ENCODE measurements at places on chromosomes 5 and 9.

DNA sequence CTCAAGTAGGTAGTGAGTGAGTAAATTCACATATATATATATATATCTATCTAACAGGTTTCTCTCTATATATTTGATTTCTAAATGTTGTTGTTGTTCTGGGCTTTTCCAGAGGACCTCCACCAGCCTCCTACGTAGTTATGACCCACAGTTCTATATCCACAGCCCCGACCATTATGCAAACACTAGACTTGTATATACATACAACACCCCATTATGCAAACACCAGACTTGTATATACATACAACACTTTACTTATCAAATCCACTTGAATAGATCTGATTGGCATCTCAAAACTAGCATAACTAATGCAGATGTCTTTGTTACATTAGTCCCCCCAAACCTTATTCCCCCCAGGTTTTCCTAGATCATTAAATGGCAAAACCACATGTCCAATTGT lies 108.7 kb downstream of the JAKMIP2 start:
- no peak for DNase-seq

- DNase-seq: peak; percentile 21
Observed at GRCh38 chr9:93826209-93826608, 128.9 kb downstream of the BARX1 start.

- no peak for DNase-seq
Observed at GRCh38 chr9:87346061-87346665, 151.5 kb upstream of the DAPK1 start.

GRCh38 chr9:94783102-94783682 lies 56.7 kb downstream of the AOPEP start:
- no peak for DNase-seq

DNA sequence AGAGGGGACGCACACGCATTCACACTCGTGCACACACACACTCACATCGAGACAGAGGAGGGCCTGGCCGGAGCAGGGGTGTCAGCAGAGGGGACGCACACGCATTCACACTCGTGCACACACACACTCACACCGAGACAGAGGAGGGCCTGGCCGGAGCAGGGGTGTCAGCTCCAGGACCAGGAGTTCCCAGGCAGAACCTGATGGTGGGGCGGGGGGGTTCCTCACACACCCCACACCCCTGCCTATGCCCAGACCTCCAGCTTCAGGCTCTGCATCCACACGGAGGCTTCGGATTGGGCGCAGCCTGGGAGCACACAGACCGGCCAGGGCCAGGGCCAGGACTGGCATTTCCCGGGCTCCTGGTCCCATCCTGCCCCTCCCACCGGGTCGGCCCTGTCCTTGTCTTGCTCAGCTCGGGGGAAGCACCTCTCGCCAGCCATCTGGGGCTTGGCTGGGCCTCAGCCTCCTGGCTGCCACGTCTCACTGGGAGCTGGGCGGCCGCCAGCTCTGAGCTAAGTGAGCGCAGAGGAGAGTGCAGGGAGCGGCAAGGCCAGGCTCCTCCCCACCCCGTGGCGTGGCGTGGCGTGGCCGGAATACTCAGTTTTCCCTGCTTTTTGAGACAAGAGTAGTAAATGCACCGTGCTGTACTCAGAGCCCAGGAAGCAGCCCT lies 31.3 kb downstream of the ADAMTS2 start:
- DNase-seq: no peak

DNA sequence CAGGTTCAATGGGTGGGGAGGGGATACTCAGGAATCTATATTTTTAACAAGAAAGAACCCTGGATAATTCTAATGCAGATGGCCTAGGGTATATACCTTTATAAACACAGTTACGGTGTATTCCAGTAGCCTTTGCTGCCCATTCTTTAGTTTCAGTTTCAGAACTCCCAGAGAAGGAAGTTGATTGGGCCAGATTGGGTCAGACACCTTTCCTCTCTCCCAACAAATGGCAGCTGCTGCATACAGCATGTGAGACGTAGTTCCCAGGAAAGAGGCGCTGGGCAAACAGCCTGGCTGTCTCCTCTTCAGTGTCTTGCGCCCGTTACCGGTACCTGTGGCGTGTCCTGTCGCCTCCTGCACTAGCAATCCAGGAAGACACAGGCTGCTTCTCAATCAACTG lies 20.4 kb downstream of the ACO1 start:
- DNase-seq: no peak

- no peak for DNase-seq
Observed at GRCh38 chr5:139670369-139671095, 22.4 kb downstream of the CXXC5 start.

GRCh38 chr5:94423411-94423810 lies 195.0 kb downstream of the KIAA0825 start:
- DNase-seq: no peak

DNA sequence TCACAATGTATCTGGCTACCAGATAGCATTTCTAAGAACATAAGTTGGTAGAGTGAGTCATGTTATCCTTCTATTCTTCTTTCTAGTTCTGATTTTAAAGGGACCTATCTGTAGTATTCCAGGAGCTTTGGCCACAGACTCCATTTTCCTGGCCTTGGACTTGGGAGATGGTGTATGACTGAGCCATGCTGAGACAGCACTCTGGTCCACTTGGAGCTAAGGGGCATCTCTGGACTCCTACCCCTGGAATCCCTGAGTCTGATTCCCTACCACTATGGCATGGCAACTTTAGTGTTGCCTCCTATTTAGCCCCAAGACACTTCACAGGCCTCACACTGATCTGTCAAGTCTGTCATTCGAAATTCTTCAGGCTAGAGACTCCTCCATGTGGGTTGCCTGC lies 58.8 kb downstream of the BAAT start:
- DNase-seq: no peak

DNA sequence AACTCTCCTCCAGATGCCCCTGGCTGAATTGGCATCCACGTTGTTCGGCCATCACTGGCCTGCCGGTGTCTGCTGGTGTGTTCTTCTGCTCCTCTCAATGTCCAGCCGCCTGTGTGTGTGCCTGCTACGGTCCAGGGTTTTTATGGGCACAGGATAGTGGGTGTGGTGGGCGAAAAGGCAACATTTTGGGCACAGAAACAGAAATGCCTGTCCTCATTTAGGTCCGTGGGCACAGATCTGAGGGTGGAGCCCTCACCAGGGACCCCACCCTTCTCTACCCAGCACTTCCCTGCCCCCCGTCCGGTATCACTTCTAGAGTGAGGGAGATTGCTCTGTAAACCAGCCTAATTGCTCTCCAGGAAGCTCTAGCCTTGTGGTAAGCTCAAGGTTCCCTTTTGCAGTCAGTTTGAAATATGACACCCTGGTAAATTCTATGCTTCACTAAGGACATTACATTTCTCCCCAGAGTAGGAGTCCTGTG lies 410.1 kb downstream of the MAT2B start:
- DNase-seq: no peak

DNA sequence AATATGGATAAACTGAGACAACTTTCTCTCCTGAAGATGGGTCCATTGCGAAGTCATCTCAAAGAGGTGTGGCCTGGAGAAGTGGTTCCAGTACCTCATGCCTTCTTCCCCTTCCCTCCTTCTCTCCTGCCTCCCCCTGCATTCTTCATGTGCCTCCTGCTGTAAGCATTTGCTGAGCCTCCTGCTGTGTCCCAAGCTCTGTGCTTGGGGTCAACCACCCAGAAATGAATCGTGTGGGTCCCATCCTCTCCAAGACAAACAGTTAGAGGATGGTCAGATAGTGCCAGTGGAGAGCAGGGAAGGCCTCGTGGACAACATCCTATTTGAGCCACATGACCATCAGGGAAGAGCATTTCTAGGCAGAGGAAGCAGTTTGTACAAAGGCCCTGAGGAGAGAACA lies 53.5 kb downstream of the KCNIP1 start:
- DNase-seq: no peak

DNA sequence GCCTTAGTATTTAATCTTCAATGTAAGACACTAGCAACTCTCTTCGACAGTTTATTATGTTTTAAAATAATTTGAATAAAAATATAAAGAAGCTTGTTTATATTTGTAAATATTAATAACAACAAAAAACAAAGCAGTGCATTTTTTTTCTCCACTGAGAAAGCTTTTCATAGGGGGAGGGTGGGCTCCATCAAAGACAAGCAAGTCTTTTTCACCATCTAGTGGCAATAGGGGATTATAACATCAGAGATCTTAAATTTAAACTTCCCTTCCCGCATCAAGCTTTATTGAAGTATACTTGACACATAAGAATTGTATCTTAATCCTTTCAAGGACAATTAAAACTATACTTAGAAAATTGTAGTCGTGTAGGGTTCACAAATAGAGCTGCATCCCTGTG lies 9.3 kb upstream of the OR13F1 start:
- no peak for DNase-seq

- DNase-seq: no peak
Observed at GRCh38 chr9:35990155-35990554, 32.2 kb upstream of the OR2S2 start.

- no peak for DNase-seq
Observed at GRCh38 chr5:173671121-173671949, 54.9 kb upstream of the BOD1 start.

- no peak for DNase-seq
Observed at GRCh38 chr5:133323494-133324457, 272.0 kb downstream of the HSPA4 start.

DNA sequence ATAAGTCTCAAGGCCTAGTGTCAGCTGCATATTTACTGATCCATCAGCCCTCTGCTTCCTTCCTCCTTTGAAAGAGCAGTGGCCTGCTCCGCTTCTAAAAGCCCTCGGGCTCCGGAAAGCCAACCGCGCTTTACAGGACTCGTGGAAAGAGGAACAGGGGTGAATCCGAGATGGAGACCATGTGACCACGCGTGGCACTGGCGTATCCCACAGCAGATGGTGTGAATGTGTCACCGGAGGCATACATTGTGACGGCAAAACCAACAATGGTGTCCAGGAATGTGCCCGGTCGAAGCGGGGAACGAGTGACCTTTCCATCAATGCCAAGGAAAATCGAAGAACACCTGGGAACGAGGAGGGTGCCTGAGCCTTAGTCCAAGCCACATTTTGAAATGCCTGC lies 484.6 kb downstream of the SPATA31A7 start:
- DNase-seq: no peak

DNA sequence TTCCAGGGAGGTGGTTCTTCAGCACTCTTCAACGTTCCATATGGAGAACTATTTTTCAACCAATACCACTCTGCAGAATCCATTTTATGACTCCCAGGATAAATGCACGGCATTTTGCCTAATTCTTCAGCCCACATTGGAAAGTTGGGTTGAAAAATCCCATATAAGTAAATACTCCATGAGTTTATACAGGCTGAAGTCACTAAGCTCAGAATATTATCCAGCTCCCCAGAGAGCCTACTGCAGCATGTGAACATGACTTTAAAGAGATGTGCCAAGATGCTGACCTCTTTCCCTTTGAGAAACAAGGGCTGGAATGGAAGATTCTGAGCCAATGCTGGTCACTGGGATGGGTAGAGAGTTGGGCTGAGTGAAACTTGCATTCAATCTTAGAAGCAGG lies 111.9 kb upstream of the SLIT3 start:
- DNase-seq: no peak

GRCh38 chr5:179436321-179437122 lies 91.3 kb upstream of the ADAMTS2 start:
- no peak for DNase-seq

DNA sequence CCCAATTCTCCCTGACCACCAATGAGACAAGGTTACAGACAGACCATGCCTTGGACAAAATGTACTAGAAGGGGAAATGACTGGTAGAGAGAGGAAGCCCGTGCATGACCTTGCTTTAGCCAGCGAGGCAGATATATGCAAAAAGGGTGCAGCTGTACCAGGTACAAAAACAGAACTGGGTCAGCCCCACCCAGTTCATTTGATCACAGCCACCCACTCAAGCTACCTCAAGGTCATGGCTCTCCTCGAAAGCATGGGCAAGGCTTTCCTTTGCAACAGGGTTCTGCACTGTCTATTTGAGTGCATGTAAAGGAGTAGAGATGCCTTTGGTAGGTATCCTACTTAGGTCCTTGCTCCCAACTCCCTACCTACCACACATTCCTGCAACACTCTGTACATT lies 33.3 kb downstream of the TLE1 start:
- DNase-seq: no peak

DNA sequence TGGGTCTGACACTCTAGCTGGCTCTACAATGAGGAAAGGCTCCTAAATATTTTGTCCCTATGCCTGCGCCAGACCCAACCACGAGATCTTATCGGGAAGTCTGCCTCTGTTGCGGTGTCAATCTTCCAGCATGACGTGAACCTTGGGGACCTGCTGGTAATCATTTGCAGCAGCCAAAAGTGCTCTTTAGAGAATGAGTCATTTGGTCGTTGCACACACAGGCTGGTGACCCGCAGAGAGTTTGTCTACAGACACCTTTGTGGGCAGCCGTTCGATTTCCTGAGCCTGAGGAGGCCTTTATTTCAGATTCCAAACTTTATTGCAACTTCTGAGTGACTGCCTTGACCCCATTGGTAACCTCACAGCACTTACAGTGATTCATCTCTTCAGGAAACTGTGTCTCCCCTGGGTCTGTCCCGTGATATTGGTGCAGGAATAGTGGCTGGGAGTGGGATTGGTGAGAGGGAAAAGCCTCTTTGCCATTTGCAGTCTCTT lies 326.1 kb downstream of the NSG2 start:
- DNase-seq: no peak

- DNase-seq: no peak
Observed at GRCh38 chr9:113298924-113299770, 4.0 kb downstream of the RNF183 start.

GRCh38 chr5:159050316-159051143 lies 49.2 kb downstream of the EBF1 start:
- no peak for DNase-seq

GRCh38 chr9:125743682-125744428 lies 3.3 kb upstream of the PBX3 start:
- no peak for DNase-seq

DNA sequence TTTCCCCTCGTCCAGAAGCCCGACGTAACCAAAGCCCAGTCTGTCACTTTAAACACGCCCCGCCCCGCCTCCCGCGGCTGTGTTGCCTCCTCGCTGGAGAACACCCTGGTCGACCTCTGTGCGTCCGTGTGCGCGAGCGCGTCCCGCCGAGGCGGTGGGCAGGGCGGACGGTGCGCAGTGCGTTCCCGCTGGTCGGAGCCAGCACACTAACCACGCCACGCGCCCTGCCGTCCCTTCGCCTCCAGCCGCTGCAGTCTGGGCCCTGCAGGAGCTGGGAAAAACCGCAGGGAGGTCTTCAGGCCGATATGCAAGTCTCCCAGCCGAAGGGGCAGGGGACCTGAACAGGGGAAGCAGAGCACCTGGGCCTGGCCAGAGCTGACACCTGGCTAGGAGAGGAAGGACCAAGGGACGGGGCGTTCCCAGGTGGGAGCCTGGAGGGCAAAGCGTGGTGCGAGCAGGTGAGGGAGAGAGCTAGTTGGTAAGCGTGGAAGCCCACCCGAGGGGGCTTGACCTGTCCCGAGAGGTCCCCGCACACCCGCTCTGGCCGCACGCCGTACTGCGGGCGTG lies 1.3 kb upstream of the PHPT1 start:
- DNase-seq: peak; percentile 61

DNA sequence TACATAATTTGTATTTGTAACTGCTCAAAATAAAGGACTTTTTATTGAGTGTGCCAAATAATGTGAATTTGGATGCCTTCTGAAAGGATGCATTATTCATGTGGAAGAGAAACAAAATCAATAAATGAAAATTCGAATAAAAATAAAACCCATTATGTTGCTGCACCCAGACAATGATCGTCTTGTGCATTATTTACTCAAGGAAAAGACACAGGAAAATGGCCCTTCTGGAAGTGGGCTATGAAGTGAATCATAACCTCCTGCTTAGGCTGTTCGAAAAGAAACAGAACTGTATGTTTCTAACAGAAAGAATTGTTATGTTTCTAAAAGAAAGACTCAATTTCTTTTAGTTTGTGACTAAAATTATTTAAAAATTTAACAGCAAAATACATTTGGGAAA lies 168.9 kb upstream of the NFIB start:
- no peak for DNase-seq
